ENCODE measurements at places on chromosomes 12 and 14.
A peak's percentile ranks its signal among the peaks of the same experiment; 100 is the strongest.

- DNase-seq, result no peak
Observed at GRCh38 chr14:32249780-32250179, 46.7 kb upstream of the RNU6-8 start.

GRCh38 chr12:40614923-40615322, 77.3 kb upstream of the CNTN1 start:
- DNase-seq, result no peak

GRCh38 chr14:105150368-105151083, 18.1 kb downstream of the JAG2 start:
- DNase-seq, result no peak

DNA sequence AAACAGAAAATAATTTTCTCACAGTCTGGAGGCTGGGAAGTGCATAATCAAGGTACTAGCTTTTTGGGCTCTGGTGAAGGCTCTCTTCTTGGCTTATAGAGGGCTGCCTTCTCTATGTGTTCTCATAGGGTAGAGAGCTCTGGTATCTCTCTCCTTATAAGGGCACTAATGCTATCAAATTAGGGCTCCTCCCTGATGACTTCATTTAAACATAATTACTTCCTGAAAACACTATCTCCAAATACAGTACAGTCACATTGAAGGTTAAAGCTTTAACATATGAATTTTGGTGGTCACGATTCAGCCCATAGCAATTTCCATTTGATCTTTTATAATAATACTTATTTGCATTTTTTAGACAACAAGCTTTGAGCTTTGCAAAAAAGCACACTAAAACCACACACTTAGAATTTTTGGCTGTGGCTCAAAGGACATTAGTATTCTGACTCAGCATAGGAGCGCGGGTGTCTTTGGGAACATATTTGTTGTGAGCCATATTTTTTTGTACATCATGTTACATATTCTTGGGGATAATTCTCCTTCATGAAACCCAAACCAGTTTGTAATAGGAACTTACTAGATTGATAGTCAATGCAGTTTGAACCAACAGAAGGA, 808.1 kb upstream of the FBXO33 start:
- DNase-seq, result no peak

DNA sequence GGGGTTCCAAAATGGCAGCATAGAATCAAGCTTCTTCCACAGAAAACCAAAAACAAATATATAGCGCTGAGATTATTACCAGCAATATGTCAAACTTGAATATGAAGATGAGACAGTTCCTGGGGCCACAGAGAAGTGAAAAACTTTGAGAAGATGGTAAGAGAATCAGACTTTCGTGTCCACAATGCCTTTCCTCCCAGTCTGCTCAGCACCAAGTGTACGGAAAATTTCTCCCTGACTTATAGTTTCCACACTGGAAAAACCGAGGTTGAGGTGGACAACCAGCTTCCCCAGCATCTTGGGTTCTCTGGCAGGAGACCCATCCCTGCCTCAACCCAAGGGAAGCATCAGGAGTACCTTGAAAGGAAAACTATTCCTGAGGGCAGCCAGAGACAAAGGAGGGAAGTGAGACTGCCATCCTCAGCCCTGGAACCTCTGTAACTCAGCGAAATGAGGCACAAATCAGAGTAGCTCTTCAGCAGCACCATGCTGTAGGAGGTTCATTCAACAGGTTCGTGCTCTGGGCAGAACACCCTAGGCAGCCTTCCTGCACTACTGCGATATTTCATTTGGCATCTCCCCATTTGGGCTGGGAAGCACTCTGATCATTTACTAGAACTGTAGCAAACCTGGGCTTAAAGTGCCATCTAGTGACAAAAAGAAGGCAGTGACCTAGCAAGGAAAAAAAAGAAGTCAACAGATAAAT, 52.4 kb upstream of the CAPRIN2 start:
- DNase-seq, result peak; percentile 53
